ENCODE measurements at places on chromosomes 1 and 21.

DNA sequence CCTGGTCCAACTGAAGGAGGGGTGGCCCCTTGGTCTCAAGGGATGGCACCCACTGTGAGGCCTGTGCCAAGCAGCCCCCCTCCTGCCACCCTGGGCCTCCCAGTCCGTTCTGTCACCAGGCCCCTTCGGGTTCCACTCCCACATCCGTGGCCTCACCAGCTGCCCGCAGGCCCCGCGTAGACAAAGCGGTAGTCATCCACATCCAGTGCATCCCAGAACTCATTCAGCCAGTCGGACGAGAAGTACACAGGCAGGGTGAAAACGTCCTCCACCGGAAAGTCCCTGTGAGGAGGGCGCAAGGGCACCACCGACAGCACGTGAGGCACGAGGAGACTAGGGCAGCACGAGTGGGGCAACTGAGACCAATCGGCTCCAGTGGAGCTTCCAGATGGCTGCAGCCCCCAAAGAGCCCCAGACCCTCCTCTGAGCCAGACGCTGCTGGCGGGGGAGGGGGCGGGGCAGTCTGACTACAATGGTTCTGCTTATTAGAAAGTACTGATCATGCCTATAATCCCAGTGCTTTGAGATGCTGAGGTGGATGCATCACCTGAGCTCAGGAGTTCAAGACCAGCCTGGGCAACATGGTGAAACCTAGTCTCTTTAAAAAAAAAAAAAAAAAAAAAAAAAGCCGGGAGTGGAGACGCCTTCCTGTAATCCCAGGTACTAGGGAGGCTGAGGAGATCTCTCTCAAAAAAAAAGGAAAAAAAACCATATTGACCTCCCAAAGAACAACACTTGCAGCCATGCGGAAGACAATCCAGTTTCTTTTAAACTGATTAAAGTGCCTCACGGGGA is 1.2 kb downstream of the JMJD4 start:
- no peak for DNase-seq

DNA sequence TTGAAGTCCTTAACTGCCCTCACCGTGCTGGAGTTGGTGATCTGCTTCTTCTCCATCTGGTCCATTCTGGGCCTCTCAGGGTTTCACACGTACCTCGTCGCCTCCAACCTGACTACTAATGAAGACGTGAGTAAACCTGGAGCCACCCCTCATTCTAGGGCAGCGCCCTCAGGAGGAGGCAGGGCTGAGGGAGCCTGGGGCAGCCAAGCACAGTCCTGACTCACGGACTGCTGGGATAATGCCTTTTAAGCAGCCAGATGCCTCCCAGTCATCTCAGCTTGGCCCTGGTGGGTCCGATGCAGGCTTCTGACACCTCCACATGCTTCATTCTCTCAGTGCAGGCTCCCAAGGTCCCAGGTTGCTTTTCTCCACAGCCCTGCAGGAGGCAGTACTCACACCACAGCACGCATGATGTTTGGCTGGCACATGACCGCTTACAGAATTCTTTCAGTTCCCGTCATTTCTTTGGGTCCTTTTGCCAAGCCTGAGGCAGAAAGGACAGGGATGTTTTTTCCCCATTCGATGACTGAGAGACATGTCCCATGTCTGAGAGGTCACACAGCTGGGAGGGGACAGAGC is 11.8 kb upstream of the SFN start:
- DNase-seq, result no peak

DNA sequence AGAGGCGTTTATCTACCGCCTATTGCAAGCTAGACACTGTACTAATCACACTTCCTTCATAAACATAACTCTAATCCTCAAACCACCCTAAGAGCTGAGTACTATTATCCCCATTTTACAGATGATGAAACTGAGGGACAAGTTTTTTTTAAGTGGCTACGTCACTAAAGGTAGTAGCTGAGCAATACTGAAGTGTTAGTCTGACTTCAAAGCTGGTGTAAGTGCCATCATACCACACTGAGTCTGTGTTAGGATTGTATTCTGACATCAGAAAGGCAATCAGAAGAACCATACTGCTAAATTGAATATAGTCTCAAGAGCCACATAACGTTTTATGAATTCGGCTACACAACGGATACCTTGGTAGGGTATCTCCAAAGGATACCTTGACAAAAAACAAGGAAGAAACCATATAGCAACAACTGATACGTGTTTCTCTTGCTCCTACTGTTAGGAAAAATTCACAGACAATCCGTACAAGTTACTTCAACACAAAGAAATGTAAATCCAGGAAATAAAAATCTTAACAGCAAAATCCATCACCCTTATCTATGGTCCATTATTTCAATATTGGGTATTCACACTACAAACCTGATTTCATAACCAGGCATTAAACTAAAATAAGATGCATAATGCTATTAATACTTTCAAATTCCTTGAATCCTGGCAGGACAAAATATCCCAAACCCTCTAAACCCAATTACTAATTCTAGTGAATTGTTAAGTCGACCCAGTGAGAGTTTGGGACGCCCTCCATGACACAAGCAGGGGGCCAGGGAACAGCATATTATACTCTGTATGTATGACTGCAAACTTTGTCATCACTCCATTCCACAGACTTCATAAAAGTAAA is 1.6 kb downstream of the TP53BP2 start:
- DNase-seq, result peak; percentile 19

DNA sequence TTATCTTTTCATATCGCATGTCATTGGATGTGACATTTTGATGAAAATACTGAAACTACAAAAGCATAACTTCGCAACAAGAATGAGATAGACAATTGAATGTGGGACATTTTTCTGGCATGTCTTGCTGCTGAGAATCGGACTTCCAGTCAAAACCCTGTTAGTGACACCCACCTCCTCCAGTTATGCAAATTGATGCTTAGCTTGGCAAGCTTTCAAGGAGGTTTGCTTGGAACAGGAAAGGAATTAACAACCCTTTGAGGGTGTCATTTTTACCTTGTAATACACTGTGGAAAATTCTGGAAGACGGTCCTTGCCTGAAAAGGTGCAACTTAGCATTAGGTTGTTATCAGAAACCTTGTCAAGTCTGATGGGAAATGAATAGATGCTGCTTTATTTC is 38.8 kb upstream of the FAM3B start:
- no peak for DNase-seq

DNA sequence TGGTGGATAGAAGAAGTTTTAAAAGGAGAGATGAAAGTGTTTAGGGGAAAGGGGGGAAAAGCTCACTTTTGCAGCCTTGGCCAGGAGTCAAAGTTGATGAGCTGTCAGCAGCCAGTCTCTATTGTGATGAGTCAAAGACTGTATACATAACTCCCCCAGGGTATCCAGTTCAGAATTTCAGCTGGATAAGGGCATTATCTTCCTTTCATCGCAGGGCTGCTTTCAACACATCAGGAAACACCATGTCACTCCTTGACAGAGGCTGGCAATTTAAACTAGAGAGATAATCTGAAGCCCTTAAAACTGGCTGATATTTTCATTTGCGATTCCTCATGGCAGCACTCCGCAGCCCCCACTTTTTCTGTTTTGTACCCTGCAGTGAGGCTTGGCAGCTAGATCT is 328.5 kb downstream of the TBX15 start:
- DNase-seq, result no peak

DNA sequence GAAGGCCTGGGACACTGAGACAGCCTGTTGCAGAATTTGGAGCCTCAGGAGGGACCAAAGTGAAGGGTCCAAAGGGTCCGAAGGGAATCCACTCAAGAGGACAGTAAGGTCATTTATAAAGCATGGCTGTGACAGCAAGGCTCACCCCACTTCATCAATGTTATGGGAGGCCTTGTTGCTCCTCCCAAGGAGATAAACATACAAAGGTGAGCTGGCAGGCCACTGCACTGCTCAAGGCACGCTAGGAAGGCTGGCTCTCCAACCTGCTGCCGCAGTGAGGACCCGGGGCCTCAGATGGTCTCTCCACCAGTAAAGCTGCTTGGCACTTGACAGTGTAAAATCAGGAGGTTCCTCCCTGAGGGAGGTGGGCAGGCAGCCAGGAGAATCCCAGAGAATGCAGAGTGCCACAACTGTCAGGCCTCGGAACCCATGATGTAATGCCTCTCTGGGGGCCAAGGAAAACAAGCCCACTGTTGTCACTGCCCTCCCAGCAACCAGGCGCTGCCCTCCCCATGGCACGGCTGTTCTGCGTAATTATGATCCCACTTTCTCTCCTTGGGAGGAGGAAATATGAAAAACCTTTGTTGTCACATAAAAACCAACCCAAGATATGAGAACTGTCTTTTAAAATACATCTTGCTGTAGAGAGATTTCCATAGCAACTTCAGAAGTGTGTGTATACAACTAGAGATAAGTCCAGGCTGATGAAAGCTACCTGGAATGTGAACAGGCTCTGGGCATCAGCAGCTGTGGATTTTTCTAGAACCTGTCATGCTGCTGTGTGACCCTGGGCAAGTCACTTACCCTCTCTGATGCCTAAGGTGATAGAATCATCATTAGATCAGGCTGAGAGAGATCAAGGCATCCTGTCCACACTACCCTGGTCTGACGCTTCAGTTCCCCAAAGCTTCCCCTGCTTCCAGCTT is 102.5 kb downstream of the KCNN3 start:
- DNase-seq, result no peak

GRCh38 chr1:209101106-209101505 is 482.4 kb upstream of the CAMK1G start:
- DNase-seq, result no peak

DNA sequence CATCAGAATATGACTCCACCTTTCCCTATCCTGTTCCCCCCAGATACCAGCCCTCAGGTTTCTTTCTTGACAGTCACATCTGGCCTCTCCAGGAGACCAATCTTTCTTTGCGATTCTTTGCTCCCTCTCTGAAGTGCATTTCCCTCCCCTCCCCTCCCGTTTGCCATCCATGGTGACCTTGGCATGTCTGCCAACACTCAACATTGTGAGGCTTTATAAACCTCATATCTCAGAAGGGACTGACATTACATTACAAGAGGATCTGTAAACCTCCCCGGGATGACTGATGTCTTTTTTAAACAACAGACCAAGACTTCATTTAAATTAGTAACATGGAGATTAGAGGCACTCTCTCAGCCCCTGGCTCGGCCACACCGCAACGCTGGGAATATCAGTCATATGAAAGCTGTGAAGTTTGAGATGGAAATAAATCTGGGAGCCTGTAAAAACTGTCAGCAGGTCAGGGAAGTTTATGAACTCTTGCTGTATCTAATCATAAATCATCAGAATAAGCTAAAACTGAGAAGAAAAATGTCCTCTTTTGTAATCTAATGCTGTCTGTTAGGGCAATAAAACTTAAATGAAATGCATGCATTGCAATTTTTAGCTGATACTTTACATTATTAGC is 401.7 kb upstream of the PROX1 start:
- DNase-seq, result no peak

Measured in erythroblast (primary cell).